ENCODE measurements at places on chromosomes 1 and 21.

- no peak for DNase-seq
These were observed 48.7 kb downstream of the NPHP4 start for GRCh38 chr1:5943343-5944124.

- no peak for DNase-seq
These were observed 145.3 kb downstream of the PSMG1 start for GRCh38 chr21:39037807-39038405.

DNA sequence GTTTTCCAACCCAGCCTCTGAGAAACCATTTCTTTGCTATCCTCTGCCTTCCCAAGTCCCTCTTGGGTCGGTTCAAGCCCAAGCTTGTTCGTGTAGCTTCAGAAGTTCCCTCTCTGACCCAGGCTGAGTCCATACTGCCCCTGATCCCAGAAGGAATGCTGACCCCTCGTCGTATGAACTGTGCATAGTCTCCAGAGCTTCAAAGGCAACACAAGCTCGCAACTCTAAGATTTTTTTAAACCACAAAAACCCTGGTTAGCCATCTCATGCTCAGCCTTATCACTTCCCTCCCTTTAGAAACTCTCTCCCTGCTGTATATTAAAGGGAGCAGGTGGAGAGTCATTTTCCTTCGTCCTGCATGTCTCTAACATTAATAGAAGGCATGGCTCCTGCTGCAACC lies 23.8 kb downstream of the EIF2D start:
- no peak for DNase-seq

DNA sequence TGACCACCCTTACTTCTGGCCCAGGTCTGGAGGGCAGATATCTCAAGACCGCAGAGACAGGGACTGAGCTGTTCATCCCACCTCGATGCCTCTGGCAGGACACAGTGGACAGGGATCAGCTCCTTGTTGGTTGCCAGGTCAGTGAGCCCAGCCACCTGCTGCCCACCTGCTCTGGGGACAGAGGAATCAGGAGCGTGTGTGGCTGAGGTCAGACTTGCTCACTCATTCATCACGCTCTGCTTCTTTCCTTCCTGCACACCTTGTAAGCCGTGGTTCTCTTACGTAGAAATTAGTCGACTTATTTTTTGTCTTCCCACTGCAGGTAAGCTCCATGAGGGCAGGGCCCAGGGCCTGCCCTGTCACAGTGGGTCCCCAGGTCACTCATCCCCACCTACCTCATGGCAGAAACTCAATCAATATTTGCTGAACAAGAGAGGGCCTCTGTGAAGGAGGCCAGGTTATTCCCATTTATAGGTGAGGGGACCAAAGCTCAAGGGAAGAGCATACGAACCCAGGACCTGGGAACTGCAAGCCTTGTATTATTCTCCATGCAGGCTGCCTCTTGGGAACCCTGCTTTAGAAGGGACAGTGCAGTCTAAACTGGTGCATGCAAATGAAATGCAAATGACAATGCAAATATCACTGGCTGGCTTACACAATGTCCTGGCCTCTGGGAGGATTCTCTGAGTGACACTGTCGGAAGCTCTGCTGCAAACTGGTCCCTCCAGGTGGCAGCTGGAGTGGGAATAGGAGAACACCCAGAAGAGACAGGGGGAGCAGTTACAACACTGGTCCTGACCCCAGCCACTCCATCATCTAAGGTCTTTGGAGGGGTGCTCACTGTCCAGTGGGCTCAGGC lies 58.4 kb upstream of the PAX7 start:
- DNase-seq = no peak

- DNase-seq = no peak
These were observed 98.9 kb upstream of the RGS18 start for GRCh38 chr1:192059407-192059806.

- DNase-seq = no peak
These were observed 9.2 kb downstream of the CSTB start for GRCh38 chr21:43766734-43767497.

DNA sequence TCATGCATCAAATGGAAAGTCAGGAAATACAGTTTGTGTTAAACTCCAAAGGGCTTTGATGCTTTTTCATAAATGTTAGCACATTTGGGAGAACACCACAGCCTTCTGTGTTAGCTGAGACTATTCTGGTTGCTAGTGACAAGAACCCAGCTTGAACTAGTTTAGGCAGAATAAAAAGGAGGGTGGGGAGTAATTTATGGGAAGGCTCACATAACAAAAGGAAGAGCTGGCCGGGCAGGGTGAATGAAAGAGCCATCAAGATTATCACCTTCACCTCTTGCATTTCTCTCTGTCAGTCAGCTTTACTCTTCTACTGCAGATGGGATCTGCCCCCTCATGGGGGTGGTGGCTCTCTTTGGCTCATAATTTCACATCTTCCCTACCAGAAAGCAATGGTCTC lies 75.4 kb upstream of the VTCN1 start:
- DNase-seq = no peak

DNA sequence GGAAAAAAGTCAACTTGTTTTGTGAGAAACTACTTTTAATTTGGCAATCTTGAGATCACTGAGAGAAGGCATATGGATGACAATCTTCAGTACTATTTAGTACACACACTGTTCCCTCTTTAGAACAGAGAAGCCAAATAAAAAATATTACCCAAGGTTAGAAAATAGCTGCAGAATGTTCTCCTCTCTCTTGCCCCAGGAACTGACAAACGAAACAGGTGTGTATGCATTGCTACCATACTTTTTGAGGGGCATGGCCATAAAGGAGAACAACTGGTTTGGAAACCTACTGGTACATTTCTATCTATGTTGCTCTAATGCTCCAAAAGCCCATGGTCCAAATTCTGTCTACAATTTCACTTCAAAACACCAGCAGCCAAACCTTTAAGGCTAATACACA lies 5.7 kb downstream of the TOR1AIP2 start:
- no peak for DNase-seq

GRCh38 chr1:230537456-230537855 lies 104.8 kb upstream of the COG2 start:
- no peak for DNase-seq

DNA sequence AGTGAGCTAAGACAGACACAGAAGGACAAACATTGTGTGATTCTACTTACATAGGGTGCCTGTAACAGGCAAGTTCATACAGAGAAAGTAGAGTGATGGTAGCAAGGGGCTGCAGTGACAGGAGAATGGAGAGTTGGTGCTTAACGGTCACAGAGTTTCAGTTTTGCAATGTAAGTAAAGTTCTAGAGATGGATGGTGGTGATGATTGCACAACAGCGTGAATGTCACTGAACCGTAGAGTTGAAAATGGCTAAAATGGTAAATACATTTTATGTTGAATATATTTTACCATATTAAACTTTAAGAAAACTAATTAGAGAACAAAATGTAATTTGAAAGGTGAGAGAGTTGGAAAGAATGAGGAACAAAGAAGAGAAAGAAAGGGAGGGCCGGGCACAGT lies 8.7 kb downstream of the CFAP107 start:
- no peak for DNase-seq

GRCh38 chr1:162327788-162328165 lies 48.9 kb downstream of the SPATA46 start:
- DNase-seq = no peak

GRCh38 chr1:4494558-4494957 lies 159.9 kb upstream of the AJAP1 start:
- DNase-seq = no peak

DNA sequence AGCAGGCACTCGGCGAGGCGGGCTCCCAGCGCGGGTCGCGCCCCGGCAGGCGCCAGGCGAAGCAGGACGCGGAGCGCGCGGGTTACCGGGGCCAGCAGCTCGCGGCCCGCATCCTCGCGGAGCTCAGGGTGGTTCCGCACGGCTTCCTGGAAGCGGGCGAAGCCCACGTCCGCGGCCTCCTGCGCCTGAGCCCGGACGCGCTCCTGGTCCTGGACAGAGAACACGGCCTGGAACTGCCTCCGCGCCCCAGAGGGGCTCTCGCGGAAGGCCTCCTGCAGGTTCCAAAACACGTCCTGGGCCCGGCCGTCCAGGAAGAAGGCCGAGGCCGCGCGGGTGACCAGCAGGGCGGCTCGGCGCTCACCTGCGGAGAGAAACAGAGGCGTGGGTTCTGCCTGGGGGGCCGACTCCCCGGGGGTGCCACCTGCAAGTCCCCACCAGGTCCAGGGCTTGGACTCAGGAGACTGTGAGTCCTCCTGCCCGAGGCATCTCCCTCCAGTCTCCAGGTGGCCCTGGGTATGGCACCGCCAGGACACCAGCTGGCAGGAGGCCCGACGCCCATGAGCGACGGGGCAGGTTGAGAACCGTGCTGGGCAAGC lies 11.4 kb downstream of the TTC34 start:
- DNase-seq = no peak

- no peak for DNase-seq
These were observed 13.5 kb downstream of the PLA2G2D start for GRCh38 chr1:20105856-20106255.

GRCh38 chr1:233916706-233917105 lies 12.2 kb downstream of the SLC35F3 start:
- DNase-seq = no peak

Data from neuronal stem cell (in vitro differentiated cells).